ENCODE measurements at places on chromosomes 1 and 21.

DNA sequence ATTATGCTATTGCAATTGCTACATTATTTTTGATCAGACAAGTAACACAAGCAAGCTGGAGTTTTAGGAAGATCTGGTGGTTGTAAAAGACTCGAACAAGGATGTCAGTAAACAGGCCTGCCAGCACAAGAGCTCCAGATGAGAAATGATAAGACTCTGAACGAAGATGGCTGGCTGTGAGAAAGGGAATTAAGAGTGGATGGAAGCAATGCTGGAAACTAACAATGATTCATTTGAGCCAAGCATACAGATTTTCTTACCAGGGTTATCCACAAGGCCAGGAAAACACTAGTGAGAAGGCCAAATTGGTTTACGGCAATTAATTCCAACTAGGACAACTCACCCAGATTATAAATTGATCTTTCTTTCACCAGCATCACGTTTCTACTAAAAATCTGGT lies 54.2 kb downstream of the NRIP1 start:
- DNase-seq: no peak

DNA sequence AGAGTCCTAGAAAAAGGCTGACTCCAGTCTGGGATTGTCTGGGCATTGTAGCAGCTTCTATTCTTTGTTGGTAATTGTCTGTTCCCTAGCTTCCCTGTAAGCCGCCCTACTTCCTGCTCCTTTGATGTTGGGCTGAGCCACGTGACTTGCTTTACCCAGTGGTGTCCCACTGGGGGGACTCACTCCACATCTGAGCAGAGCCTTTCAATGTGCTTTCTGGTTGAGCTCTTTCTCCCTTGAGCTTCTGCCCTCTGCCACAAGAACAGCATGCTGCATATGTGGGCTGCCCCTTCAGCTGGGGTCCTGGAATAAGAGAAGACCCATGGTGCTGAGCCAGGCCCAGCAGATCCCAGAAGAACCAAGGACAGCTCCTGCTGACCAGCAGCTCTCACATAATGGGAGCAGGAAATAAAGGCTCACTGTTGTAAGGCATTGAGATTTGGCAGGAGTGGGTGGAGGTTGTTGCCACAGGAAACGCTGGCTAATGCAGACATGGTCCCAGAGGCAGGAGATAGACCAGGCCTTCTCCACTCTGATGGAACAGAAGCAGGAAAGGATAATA lies 276.3 kb upstream of the GJB5 start:
- DNase-seq: no peak

DNA sequence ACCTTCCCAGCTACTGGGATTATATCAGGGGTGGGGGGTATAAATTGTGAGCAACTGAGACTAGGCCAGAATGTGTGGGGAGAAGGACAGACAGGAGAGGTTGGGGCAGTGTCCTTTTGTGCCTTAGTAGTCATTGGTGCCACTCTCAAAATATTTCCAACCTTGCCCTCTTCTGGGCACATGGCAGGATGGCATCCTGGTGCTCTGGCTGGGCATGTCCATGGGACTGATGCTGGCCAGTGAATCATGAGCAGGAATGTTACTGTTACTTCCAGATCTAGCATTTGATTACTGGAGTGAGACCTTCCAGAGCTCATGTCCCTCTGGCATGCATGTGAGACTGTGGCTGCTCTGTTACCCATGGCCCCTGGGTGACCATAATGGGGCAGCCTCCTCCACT lies 151.2 kb downstream of the MATN1 start:
- no peak for DNase-seq

- no peak for DNase-seq
These were observed 18.9 kb upstream of the SCAF4 start for GRCh38 chr21:31750843-31751242.

DNA sequence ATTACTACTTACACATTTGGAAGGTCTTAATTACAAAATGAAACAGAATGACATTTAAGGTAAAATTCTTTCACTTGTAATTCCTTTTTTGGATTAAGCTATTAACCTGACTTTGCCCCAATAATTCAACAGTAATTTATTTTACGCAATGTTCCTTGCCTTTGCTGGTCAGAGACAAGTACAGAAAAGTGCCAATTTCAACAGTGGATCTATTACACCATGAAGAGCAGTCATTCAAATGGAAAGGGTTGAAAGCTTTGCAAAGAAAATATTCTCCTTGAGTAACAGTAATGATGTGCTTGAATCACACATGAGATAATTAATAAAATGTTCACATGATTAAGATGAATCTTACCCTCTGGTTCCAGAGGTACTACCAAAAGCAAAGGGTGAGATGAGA lies 84.7 kb downstream of the APP start:
- DNase-seq: no peak

GRCh38 chr1:210565306-210565705 lies 236.6 kb downstream of the HHAT start:
- DNase-seq: no peak
